ENCODE measurements at places on chromosomes 6 and 20. TPM values are rescaled to one million over a fixed set of nuclear protein-coding genes. Genes with fewer than 3 reads are reported as not detected.

Gene TOX2
- 0.20 TPM for polyA plus RNA-seq

Gene PLG
- polyA plus RNA-seq = not detected

Gene SEL1L2
- not detected for polyA plus RNA-seq

Gene NKAIN2
- polyA plus RNA-seq = not detected

Gene LPA
- polyA plus RNA-seq = not detected

Gene IER3
- 277 TPM for polyA plus RNA-seq

Gene UBE2J1
- 19.7 TPM for polyA plus RNA-seq

Gene ZNF292
- polyA plus RNA-seq = 5.5 TPM

Gene GMPR
- polyA plus RNA-seq = 0.32 TPM

Gene TBX18
- polyA plus RNA-seq = 0.03 TPM

Gene GHRH
- not detected for polyA plus RNA-seq

Gene DNAH8
- polyA plus RNA-seq = under 0.01 TPM

Gene PHACTR2
- polyA plus RNA-seq = 20.9 TPM

Gene TRIM31
- not detected for polyA plus RNA-seq

Gene IL22RA2
- polyA plus RNA-seq = not detected

Gene TPMT
- 25.1 TPM for polyA plus RNA-seq

Gene MLIP
- polyA plus RNA-seq = 0.87 TPM

Gene B3GAT2
- polyA plus RNA-seq = not detected

Gene PRR18
- polyA plus RNA-seq = not detected

Gene ISM1
- polyA plus RNA-seq = 2.2 TPM

Gene NXT1
- polyA plus RNA-seq = 30.6 TPM

Gene ANKEF1
- polyA plus RNA-seq = 7.7 TPM

Gene PPP1R10
- polyA plus RNA-seq = 30.0 TPM

Gene UNC5CL
- 0.50 TPM for polyA plus RNA-seq

Gene BPIFA1
- not detected for polyA plus RNA-seq

Gene RSPO4
- not detected for polyA plus RNA-seq

Gene IMPG1
- not detected for polyA plus RNA-seq

Gene SIRPB1
- polyA plus RNA-seq = 0.06 TPM

Gene CLIC5
- polyA plus RNA-seq = 0.09 TPM

Gene MPC1
- 26.4 TPM for polyA plus RNA-seq

Gene BPIFB2
- not detected for polyA plus RNA-seq

Gene EEF1A1
- 9,858 TPM for polyA plus RNA-seq

Gene RIPOR2
- 0.01 TPM for polyA plus RNA-seq
